ENCODE measurements at places on chromosomes 7 and 10.
A peak's percentile ranks its signal among the peaks of the same experiment; 100 is the strongest.

- DNase-seq: no peak
Measured at GRCh38 chr10:132762267-132762666, 23.7 kb downstream of the NKX6-2 start.

DNA sequence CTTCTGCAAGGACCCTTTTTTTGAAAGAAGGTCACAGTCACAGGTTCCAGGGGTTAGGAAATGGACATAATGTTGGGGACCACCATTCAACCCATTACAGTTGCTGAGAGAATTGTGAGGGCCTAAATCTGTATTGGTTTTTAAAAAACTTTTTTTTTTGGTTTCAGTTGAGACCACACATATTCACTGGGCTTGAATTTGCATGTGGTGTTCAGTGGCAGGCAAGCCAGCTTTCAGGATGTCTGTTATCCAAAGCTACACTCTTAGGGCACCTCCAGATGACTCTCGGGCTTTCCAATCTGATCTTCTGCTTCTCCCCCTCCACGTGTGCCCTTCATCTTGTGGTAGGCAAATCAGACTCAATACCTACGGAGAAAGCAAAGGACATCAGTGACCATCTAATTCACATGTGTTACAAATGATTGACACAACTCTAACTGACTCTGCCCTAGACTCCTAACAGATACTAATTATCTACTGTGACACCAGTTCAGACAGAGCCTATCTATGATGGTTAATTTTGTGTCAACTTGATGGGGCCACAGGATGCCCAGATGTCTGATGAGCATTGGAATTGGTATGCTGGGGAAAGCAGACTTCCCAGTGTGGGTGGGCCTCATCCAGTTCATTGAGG lies 93.3 kb upstream of the ELMO1 start:
- no peak for DNase-seq

DNA sequence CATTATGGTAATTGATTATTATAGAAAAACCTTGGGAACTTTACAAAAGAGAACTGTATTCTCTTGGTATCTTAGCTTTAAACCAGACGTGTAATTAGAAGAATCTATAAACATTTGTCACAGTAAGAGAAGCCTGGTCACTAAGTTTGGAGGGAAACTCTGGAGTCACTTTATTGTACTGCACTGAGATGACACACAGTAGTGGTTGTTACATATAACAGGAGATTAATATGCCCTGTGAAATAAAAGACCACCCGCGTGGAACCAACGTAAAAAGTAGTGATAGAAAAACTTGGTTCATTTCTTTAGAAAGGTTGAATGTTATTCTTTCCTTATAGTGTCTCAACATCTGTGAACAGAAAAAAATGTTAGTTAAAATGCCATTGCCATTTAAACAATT lies 416.1 kb downstream of the MDFIC start:
- DNase-seq: no peak

DNA sequence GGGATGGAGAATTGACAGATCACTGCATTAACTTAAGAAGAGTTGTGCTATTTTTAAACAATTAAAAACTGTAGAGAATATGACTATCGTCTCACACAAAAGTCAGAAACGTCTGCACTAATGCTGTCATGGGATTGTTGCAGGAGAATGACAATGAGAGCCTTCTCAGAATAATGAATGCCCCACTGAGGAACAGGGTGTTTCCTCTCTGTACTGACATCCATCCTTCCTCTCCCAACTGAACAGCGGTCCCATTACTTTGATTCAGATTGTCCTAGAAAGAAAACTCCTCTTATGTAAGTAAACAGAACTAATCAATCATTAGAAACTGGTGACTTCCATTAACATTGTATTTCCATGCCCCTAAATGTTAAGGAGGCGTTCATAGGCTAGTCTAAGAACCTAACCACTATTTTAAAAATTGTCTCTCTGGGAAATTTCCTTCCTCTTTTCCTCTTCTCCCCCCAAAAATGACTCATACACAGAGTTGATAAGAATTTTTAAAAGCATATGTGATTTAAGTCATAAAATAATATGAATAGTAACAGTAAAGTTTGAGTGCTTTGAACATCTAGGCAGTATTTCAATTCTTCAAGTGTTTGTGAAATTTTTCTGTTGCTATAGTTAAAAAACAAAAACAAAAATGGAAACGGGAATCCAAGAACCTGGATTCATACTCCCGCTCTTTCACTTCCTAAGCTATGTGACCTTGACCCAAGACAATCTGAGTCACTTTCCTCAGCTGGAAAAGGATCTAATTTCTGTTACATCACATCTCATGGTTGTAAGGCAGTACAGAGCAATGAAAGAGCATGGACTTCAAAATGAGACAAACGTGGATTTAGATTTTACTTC lies 12.7 kb upstream of the MACC1 start:
- DNase-seq: peak; percentile 70

- DNase-seq: no peak
Measured at GRCh38 chr7:141737118-141737835, 881 bp upstream of the SSBP1 start.

- DNase-seq: peak; percentile 56
Measured at GRCh38 chr10:77392236-77392721, 245.3 kb downstream of the KCNMA1 start.

GRCh38 chr7:54932818-54933543 lies 85.8 kb upstream of the EGFR start:
- DNase-seq: peak; percentile 89

DNA sequence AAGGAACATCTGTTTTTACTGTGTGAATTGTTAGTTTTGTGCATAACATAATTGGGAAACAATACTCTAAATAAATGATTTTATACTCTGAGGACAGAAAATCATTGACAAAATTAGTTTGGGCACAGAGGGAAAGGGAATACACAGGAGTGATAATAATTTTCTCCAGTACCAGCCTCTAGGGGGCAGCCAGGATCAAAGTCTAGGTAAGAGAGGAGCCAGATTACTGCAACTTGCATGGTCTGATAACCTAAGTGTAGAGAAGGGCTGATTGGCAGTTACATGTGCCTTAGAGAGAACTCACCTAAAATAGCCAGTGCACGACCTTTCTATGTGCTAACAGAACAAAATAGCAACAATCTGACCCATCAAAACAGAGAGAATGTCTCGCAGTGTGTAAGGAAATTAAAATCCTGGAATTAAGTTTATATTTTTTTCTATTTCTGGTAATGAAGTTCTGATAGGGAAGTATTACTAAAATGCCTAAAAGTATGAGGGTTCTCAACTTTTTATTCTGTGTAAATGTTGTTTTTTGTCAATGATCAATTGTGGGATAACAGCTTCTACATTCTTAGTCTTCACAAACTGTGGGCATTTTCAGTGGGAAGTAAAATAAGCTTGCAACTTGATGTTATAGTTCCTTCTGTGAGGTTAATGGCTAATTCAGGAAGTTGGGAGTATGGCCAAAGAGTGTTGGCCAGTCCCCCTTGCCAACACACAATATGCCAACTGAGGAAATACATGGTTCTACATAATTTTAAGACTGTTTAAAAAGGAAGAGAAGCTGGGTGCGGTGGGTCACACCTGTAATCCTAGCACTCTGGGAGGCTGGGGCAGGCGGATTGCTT lies 66.4 kb downstream of the EXOC6 start:
- DNase-seq: peak; percentile 61

DNA sequence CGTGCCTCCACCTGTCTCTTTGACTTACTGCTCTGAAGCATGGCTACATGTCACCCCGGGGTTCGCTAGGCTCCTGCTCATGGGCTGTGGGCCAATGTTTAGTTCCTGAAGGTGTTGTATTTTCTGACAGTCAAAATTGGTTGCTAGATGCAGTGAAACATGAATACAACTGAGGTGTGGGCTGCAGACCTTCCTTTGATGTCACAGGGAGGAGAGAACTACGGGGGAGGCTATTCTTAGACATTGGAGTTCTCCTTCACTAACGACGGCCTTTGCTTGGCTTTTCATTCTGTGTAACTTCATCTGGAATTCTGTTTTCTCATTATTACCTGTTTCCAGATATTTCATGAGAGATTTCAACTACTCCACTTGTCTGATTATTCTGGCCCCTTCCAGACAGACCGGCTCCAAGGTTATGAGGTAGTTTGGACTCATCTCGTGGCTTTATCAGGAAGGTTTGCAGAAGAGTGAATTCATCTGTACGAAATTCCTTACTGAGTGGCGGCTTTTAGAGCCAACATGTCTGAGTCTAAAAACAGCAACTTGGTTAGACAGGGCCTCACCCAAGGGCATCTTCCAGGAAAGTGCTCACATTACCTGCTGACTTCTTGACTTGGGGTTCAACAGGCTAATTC lies 774.7 kb downstream of the SUGCT start:
- no peak for DNase-seq

DNA sequence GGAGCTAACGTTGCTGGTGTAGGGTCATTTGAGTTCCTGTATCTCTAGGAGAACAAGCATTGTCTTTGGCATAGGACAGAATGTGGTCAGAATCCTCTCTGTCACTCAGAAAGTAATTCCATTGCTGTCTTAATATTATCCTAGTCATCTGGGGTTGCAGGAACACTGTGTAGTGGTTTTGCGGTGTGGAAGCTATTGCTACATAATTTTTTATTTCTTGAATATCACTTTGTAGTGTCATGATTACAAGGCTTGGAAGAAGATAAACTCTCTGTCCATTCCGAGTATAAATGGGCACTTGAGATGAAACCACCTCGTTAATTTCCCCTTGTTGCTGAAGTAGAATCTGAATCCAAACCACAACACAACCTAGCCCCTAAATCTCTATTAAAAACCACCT lies 919.2 kb downstream of the LRMDA start:
- peak; percentile 10 for DNase-seq

DNA sequence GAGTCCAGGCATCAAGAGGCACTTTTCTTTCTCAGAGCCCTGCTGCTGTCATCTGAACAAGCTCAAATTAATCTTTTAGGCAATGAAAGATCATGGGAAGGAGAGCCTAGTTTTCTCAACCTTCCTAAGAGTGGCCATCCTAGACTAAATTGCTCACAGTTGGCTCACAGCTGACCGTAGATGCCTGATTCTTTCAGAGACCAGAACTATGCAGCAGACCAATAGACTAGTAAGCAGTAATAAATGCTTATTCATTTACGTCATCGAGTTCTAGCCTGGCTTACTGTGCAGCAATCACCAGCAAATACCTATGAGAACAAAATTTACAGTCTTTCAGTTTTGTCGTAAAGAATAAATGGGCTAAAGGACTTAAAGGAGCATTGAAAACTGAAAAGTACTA lies 602.9 kb upstream of the GHITM start:
- DNase-seq: no peak

GRCh38 chr10:72068901-72069446 lies 19.4 kb downstream of the SPOCK2 start:
- DNase-seq: no peak
